Kidney (tissue), 22 donors: ENCODE measurements at places on chromosomes 3 and 15. TPM values are rescaled to one million over a fixed set of nuclear protein-coding genes. Genes with fewer than 3 reads are reported as not detected.
A peak's percentile ranks its signal among the peaks of the same experiment; 100 is the strongest.

The SLC28A2 gene
- not detected for total RNA-seq

The CPN2 gene
- total RNA-seq, result 0.72 TPM

The HIGD2B gene
- not detected for total RNA-seq

The TM4SF1 gene
- total RNA-seq, result 173 TPM

The EXD1 gene
- total RNA-seq, result not detected

The CFAP44 gene
- 11.0 TPM for total RNA-seq

The ST8SIA2 gene
- total RNA-seq, result 0.38 TPM

DNA sequence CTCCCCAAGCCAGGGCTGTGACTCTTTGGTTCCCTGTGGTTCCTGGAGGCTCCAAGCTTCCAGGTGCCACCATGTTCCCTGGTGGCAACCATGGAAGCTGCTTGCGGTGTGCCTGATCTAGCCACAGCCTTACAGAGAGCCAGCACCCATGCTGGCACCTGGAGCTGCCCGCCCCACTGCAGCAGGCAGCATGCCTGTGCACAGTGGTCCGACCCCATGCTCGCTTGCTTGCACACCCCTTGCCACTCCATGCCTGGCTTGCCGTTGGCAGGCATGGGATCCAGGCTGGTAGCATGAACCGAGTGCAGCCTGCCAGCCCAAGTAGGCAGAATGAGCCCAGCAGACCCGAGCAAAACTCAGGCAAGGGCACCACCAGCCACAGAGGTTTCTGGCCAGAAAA, 53.9 kb downstream of the SLMAP start:
- DNase-seq, result no peak

GRCh38 chr3:23945663-23945912, 502 bp downstream of the NR1D2 start:
- DNase-seq, result no peak

GRCh38 chr3:185655426-185656320, 69.6 kb downstream of the SENP2 start:
- DNase-seq, result no peak

GRCh38 chr3:124318014-124318413, 326.1 kb upstream of the ROPN1 start:
- no peak for DNase-seq

DNA sequence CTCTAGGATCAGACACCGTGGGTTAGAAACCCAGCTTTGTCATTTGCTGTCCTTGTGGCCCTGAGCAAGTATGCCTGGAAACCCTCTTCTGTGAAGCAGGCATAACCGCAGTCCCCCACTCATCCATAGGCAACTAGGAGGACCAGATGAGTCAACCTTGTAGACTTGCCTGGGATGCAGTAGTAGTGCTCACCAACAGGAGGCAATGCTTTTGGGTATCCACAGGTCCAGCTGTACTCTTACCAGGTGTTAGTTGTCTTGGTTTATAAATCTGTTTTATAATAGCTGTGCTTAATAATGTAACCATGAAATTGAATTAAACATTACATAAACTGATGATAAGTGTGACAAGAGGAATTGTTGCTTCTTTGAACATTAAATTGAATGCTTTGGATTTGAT, 389.3 kb downstream of the IL20RB start:
- no peak for DNase-seq

- DNase-seq, result peak; percentile 57
Measured at GRCh38 chr3:53044711-53045517, 959 bp downstream of the SFMBT1 start.

GRCh38 chr3:177196008-177196455, 1.2 kb downstream of the TBL1XR1 start:
- DNase-seq, result no peak

DNA sequence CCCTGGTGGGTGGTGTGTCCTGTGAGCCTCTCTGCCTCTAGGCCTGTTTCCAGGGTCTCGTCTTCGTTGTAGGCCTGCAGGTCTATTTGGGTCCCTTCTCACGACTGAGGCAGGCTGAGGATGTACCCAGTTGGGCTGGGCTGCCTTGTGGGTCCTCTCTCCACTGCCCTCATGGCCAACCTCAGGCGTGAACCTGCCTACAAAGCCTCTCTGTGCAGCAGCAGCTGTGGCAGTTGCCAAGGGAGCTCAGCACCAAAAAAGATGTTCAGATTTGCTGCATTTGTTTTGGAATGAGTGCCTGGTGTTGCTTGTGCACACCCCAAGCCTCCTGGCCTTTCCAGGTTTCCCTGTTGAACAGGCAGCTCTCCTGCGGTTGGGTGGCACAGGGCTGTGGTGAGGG, 13.4 kb downstream of the KLF13 start:
- DNase-seq, result no peak
